ENCODE measurements at places on chromosomes 4 and X. TPM values are rescaled to one million over a fixed set of nuclear protein-coding genes. Genes with fewer than 3 reads are reported as not detected.

The GPRASP1 gene
- 4.6 TPM for total RNA-seq

The HSFX3 gene
- not detected for total RNA-seq

The TMEM31 gene
- not detected for total RNA-seq

The ZCCHC12 gene
- not detected for total RNA-seq

The ADGRL3 gene
- 5.1 TPM for total RNA-seq

- DNase-seq = no peak
Observed at GRCh38 chr4:75889537-75890199, 12.6 kb downstream of the PPEF2 start.

DNA sequence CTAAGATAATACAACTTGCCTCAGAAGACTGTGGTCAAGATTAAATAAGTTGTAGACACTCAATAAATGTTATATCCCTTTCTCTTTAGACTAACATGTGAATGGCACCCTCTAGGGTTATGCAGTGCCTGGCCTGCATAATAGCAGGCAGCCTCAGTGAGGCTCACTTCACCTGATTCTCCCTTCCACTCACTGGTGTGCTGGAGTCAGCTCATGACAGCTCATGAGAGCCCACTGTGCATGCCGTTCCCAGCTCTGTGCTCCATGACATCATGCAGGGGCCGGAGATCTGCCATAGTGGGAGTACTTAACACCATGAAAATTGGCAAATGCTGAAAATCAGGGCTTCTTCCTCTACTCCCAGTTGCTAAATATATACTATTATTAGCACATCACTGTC lies 64.5 kb downstream of the TEC start:
- DNase-seq = peak; percentile 31

GRCh38 chrX:153476666-153477363 lies 6.4 kb upstream of the HAUS7 start:
- DNase-seq = peak; percentile 67

DNA sequence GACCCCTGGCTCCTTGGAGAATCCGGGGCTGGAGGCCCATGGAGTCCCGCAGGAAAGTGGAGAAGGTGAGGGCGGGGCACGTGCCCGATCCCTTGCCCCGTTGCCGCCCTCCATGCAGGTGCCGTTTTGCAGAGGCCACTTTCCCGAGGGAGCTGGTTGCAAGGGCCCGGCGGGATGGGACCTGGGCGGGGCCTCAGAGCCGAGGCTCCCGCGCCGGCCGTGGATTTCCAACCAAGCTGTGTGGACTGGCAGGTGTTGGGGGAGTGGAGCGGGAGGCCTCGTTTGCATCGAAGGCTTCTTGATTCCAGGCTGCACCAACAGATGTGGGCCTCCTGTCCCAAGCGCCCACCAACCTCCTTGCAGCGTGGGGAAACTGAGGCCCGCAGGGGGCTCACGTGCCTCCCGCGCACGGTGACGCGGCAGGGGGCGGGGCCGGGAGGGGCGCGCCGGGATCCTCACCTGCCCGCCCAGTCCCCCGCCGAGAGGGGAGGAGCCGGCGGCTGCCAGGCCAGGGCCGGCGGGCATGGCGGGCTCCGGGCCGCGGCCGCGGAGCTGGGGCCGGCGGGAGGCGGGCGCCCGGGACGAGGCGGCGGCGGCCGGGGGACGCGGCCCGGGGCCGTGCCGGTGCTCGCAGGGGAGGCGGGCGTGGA lies 24.9 kb downstream of the SH3BP2 start:
- DNase-seq = peak; percentile 58

DNA sequence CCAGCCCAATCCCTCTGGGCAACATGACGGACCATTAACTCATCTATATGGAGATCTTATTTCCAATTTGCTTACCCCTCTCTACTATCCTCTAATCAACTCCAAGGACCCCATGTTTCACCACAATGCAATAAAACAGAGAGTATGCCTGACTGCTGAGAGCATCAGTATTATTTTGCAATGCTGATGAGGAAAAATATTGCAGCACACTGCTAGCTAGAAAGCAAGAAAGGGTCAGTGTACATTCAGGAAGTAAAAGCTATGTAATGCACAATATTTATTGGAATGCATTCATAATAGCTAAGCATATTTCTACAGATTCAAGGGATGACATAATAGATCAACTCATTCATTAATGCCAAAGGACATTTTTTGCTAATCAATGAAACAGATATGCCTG lies 33.2 kb downstream of the ARAP2 start:
- DNase-seq = no peak

All from left ventricle myocardium superior (tissue), 1 donor.